ENCODE measurements at places on chromosomes 6 and 20.

GRCh38 chr6:89731924-89732567, 87.5 kb downstream of the MDN1 start:
- DNase-seq, result no peak

GRCh38 chr6:3648724-3649123, 102.8 kb downstream of the PXDC1 start:
- DNase-seq, result no peak

- no peak for DNase-seq
Measured at GRCh38 chr6:162849269-162849668, 121.5 kb downstream of the PACRG start.

- DNase-seq, result peak; percentile 31
Measured at GRCh38 chr6:56595490-56596122, 47.1 kb downstream of the DST start.

DNA sequence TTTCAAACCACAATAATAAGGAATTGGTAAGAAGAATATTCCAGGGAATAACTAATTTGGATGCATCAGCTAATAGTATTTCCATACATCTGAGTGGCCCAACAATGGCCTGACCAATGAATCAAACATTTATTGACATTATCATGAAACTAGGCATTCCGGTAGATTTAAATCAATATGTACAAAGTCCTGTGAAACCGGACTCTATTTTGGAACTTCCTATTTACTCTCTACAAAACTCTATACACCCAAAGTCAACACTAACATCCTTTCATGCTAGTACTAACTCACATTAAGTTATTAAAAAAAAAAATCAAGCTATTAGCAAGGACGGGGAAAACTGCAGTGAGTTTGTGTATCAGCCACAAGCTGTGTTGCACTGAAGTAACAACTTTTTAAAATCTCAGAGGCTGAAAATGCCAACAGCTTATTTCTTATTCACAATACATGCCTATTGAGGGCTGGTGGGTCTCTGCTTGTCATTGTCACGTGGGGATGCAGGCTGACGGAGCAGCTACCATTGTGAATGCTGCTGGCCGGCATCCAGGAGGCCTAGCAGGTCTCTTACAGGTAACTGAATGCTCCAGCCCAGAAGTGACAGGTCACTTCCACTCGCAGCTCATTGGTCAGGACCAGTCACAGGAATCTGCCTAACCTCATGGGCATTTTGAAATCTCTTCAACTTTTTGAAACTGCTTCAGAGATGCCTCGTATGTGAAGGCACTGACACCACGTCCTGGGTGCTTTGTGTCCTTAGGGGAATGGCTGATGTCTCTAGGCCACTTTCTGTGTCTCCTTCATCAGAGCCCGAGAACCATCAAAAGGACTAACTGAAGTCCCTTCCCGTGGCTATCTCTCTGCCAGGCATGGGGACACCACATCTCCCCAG, 76.3 kb downstream of the SLC22A23 start:
- DNase-seq, result no peak
